ENCODE measurements at places on chromosomes 7 and 10.
A peak's percentile ranks its signal among the peaks of the same experiment; 100 is the strongest.

DNA sequence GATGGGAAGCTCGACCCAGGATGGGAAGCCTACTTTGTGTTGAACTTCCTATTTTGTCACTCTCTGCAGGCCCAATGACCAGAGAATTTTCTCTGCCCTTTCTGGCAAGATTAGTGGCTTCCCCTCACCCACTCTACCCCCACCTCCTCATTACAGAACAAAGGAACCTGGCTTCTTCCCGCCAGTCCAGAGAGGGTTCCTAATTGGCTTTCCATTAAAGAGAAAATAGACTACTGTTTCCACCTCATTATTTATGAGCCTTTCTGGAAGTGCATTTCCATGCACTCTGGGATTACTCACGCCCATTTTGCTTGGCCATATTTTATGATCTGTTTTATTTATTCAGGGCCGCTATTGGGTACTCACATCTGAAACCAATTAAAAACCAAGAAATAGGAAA is 94.9 kb upstream of the TCF7L2 start:
- DNase-seq, result no peak

- no peak for DNase-seq
Observed at GRCh38 chr10:121481180-121481579, 117.1 kb downstream of the FGFR2 start.

- no peak for DNase-seq
Observed at GRCh38 chr7:102321351-102322201, 34.7 kb downstream of the SPDYE6 start.

DNA sequence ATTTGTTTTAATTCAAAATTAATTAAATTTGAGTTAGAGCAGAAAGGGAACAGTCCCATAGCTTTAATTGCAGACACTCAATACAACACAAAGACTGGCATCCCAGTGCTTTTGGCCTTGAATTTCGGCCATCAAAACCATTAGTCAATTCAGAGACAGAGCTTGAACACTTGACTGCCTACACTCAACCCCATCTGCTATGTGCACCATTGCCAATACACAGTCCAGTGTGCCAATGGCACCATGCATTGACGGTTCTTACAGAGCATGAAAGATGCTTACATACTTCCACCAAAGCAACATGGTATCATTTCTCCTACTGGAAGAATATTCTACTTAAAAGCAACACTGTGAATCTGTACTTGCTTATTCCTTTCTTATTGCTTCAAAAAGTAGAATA is 43.6 kb upstream of the LRRTM3 start:
- DNase-seq, result no peak

DNA sequence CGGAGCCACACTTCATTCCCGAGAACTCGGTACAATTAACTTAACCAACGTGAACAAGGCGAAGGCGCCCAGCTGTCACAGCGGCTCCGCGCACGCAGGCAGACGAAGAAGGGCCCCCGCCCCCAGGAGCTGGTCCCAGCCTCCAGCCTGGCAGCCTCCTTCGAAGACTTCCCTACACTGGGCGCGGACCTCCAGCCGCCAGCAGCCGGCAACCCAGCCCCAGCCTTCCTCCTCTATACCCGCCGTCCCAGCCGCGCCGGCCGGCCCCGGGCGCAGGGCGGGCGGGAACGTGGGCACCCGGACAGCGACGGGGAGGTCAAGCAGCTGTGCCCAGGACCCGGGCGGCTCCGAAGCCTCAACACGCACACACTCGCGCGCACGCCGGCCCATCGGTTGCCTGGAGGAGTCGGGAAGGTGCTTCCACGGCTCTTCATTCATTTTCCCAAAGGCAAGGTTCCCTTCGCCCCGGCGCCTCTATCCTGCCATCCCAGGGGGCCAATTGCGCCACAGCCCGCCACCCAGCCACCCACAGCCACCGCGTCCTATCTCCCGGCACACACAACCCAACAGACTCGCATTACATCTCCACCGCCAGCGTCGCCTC is 1.6 kb downstream of the CHST15 start:
- DNase-seq, result no peak

GRCh38 chr7:83451501-83452045 is 197.4 kb downstream of the SEMA3E start:
- peak; percentile 53 for DNase-seq

GRCh38 chr10:15313843-15314242 is 57.2 kb downstream of the FAM171A1 start:
- DNase-seq, result no peak

- no peak for DNase-seq
Observed at GRCh38 chr10:31602541-31603234, 283.7 kb downstream of the ZEB1 start.

GRCh38 chr7:65462148-65462716 is 88.6 kb downstream of the ZNF92 start:
- DNase-seq, result no peak

DNA sequence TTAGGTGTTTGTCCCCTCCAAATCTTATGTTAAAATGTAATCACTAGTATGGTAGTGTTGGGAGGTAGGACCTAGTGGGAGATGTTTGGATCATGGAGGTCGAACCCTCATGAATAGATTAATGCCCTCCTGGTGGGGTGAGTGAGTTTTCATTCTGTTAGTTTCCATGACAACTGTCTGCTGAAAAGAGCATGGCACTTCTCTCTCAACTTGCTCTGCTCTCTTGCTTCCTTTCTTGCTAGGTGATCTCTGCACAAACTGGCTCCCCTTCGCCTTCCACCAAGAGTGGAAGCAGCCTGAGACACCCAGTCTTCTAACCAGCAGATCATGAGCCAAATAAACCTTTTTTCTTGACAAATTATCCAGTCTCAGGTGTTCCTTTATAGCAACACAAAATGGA is 853.9 kb downstream of the SORCS1 start:
- DNase-seq, result no peak

DNA sequence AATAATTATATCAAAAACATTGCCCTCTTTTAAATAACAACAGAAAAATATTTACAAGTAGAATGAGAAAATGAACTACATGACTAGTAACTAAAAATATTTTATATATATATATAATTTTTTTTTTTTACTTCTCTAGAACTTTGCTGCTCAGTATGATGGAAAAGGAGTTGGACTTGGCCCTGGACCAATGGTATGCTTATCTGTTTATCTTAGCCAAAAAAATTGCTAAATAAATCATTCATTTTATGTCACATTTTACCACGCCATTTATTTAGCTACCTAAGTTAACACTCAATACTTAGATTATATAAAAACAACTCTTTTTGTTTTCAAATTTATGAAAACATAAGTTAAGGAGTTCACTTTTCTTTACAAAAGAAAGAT is 6.7 kb downstream of the COL1A2 start:
- DNase-seq, result no peak

DNA sequence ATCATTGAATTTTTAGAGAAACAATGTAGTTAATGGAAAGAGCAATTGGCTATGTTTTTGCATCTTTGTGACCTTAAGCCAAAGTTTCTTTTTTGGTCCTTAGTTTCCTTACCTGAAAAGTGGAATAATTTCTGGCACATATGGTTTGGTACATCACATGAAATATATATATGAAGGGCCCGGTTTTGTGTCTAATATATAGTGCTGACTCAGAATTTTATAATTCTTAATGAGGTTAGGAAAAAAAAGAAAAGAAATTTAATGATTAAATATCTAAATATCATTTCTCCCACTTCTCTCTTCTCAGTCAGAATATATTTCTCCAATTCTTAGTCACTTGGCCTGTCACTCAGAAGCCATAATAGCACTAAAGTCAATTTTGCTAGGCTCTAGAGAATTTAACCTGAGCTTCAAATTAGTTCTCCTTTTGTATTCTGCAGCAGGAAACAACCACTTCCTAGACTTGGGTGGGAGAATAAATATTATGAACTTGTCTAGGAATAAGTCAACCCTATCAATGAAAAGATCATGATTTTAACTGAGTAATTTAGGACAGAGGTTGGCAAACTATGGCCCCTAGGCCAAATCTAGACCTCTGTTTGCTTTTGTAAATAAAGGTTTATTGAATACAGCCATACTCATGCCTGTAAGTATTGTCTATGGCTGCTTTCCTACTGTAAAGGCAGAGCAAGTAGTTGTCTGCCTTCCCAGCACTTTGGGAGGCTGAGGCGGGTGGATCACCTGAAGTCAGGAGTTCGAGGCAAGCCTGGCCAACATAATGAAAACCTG is 34.6 kb downstream of the PPP1R9A start:
- DNase-seq, result peak; percentile 15

DNA sequence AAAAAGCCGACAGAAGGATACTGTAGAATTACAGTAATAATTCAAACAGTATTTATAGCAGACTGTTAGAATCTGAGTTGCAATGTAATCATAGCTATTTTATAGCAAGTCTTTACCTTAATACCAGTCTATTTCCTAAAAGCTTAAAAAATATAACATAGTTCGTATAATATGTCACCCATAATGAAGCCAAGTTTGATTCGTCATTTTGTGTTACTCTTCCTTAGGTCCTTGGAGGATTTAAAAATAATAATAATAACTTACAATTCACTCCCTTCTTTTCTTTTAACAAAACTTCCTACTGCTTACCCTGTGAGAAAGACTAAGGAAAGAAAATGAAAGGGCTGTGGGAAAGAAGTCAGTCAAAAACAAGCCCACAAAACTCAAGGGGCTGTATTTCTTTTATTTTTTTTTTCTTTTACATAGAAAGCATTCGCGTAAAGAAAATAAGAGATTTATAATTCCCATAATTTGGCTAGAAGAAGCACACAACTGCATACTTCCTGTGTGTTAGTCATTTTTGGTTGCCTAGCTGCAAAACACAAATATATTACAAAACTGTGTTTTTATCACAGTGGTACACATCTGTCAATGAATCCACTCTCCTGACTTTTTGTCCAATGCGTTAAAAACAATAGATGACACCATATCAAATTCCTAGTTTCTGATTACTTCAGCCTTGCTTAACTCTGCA is 187.2 kb upstream of the CELF2 start:
- DNase-seq, result no peak
